ENCODE measurements at places on chromosomes 7 and 10. TPM values are rescaled to one million over a fixed set of nuclear protein-coding genes. Genes with fewer than 3 reads are reported as not detected.

The C10orf62 gene
- not detected for total RNA-seq

The PHKG1 gene
- total RNA-seq = 1.2 TPM

The MOSPD3 gene
- total RNA-seq = 14.4 TPM

The NUTM2E gene
- 0.11 TPM for total RNA-seq

The TOMM7 gene
- total RNA-seq = 73.7 TPM

The HOXA3 gene
- not detected for total RNA-seq

The DIP2C gene
- 0.94 TPM for total RNA-seq

The PRF1 gene
- total RNA-seq = 28.6 TPM

The ENTPD1 gene
- not detected for total RNA-seq

The THAP5 gene
- 30.1 TPM for total RNA-seq

The GJC3 gene
- total RNA-seq = 0.73 TPM

The BTAF1 gene
- 59.4 TPM for total RNA-seq

The ZDHHC4 gene
- total RNA-seq = 34.1 TPM

The CYP3A7 gene
- total RNA-seq = not detected

The DTX2 gene
- total RNA-seq = 17.4 TPM

The NUDCD3 gene
- 77.6 TPM for total RNA-seq

The CPN1 gene
- total RNA-seq = not detected

DNA sequence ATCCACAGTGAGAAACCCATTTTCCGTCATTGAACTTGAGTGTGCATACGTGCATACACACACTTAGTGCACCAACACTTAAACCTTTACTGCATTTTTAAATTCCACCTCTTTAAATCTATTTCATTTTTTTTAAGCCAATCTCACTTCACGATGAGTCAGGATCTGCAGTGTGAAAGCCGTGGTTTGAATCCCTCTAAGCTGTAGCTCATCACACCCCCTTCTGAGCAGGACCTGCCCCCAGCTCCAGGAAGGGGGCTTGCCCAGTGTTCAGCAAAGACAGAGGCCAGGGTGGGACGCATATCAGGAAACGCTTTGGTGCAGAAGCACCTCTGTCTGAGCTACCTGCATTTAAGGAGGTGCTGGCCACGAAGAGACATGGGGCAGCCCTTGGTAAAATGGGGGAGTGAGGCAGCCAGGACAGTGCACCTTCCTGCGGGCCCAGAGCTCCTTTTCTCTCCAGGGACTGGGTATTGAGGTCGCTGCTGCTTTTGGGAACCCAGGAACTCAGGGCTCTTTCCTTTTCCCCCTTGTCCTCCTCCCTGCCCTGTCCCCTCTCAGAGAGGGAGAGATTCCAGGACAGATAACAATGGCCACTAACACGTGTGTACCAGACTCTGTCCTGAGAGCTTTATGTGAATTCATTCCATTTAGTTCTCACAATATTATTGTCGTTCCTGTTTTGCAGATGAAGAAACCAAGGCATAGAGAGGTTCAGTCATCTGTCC is 21.7 kb downstream of the ZNF316 start:
- no peak for DNase-seq

DNA sequence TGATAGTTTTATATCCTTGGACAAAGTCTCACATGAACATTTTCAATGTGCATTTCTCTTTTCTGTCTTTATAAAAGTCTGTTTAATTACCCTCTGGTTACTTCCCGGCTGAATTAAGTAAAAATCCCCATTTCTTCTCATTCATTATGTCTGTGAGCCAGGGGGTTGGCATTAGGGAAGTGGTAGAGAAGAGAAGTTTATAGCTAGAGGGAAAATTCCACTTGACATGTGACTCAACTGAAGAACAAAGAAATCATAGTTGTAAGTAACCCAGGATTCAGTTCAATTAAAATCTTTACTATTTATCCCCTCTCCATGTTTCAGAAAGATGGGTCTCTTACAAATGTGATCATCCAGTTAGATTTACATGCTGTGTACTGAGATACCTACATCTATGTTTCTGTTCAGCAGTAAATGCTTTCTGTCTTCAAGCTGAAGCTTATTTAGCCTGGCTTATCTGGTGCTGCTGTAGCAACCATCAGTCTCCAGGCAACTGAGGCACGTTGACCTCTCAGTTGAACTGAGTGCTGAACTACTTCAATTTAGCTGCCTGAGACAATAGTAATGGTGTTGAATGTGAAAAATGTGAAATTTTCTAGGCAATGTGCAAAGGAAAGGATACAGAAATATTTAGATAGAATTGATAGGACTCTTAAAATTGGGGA is 181.6 kb downstream of the MLLT10 start:
- DNase-seq = no peak

- DNase-seq = no peak
Observed at GRCh38 chr7:157682946-157683746, 346.3 kb downstream of the DNAJB6 start.

DNA sequence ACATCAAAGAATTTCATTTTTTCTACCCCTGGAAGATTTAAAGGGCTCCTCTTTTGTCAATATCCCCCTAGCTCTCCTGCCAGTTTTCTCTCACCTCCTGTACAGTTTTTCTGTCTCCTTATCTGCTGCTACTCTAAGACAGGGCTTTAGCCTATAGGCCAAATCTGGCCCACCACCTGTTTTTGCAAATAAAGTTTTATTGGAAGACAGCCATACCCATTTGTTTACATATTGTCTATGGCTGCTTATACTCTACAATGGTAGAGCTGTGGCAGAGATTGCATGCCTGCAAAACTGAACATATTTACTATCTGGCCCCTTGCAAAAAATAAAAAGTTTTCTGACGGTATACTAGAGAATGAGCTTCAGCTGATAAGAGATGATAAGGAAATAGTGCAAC is 37.4 kb upstream of the GARS1 start:
- no peak for DNase-seq

DNA sequence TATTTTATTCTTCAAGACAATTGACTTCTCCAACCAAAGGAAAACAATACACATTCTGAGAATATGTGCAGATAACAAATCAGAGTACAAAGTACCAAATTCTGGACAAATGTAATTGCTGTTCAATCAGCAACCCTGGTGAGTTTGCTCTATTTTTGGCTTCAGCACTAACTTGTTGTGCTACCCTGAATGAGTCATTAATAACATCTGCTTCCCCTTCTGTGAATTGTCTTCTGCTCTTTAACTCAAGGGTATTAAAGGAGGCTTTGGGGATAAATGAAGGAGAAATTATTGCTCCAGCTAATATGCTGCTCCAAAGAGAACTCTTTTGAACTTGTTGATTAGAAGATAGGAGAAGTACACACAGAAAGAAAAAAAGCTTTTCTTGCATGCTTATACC is 459.3 kb downstream of the HTR7 start:
- DNase-seq = no peak

- DNase-seq = no peak
Observed at GRCh38 chr7:132609906-132610520, 33.7 kb upstream of the PLXNA4 start.

- no peak for DNase-seq
Observed at GRCh38 chr7:28018856-28019465, 161.6 kb downstream of the JAZF1 start.

GRCh38 chr10:35564341-35564968 is 40.7 kb upstream of the GJD4 start:
- DNase-seq = no peak

GRCh38 chr7:72286519-72286918 is 125.6 kb downstream of the CALN1 start:
- DNase-seq = no peak

GRCh38 chr10:78448994-78449418 is 415.3 kb downstream of the RPS24 start:
- DNase-seq = no peak

GRCh38 chr7:15686295-15686956 is at the start of gene MEOX2:
TSS of gene MEOX2 (minus strand) at chr7:15686683. CDS start at chr7:15686402, 281 bp downstream.
- no peak for DNase-seq

DNA sequence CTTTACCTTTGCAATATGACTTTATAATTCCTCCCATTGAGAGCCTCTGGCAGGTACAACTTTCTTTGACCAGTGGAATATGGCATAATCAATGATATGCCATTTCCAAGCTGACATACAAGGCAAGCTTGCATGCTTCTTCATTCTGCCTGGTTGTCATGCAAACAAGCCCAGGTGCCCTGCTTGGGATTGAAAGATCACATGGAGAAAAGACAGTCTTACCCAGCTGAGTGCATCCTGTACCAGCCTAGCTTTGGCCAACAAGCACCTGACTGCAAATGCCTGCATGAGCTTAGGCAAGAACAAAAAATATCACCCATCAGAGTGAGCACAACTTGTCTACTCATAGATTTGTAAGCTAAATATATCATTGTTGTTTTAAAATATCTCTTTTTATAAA is 82.9 kb upstream of the KCND2 start:
- DNase-seq = no peak

DNA sequence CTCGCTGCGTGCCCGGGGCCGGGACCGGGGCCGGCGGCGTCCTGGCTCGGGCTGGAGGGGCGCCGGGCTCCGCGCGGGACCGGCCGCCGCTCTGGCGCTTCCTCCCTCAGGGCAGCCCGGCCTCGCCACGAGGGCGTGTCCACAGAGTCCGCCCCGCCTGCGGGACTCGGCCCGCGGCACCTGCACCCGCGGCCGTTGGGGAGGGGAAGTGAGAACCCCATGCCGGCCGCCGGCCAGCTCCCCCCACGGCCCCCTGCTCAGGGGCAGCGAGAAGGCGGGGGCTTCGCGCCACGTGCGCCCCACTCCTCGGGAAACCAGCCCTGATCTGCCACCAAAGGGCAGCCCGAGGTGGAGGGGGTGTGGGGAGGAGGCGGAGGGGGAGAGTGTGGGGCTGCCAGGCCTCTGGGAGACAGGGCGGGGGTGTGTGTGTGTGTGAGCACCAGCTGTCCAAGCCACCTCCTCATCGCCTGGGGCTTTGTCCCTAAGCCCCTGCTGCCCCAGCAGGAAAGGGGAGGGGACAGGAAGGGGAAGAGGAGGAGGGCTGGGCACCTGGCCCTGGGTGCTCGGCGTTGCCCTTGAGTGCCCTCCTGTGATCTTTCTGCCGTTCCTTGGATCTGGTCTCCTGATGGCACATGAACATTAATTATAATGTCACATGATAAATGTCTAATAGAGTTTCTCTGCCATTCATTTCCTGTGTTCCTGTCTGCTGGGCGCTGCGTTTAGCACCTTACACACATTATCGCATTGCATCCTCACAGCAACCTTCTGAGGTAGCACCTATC is at the start of gene PIK3AP1:
PIK3AP1 (minus strand) TSS at position 93 of the 785 bp plus-strand sequence. CDS start 120 bp downstream, outside the sequence.
- peak; percentile 58 for DNase-seq

DNA sequence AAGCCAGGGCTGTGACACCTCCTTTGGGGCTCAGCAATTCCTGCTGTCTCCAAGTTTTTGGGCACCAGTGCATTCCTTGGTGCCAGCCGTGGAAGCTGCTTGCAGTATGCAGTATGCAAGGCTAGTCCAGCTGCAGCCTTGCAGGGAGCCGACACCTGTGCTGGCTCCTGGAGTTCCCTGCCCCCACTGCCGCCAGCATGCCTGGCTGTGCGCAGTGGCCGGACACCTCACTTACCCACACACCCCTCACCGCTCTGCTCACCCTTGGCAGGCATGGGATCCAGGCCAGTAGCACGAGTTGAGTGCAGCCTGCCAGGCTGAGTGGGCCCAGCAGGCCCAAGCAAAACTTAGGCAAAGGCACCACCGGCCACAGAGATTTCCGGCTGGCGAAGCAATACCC is 77.4 kb downstream of the SAMD9 start:
- DNase-seq = no peak

GRCh38 chr7:88490161-88490560 is 183.5 kb upstream of the STEAP4 start:
- DNase-seq = no peak

DNA sequence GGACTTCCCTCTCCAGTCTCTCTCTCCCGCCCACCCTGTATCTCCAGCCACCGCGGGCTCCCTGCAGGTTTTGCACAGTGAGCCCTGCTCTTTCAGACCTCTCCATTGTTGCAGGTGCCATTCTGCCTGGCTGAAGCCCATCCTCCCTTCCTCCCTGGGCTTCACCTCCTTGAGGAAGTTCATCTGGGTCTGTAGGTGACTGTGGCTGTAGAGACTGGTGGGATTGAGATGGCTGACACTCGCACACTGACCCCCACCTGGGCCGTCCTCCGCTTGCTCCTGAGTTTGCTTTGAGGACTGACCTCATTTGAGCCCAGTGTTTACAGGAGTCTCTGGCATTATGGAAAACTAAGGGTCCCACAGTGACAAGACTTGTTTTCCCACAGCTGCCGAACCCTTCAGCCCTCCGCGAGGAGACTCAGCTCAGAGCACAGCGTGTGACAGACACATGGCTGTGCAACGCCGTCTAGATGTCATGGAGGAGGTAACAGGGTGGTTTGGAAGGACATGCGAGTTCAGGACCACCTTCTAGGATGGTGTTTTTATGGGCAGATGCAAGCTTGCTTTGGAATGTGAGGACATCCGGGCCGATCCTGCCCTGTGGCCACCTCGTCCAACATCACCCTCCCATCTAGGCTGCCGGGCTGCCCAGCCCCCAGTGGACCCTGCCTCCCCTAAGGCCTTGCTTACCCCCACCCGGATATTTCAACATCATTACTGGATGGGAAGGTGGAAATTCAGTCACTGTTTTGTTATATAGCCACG is 9.3 kb downstream of the PLAC9 start:
- no peak for DNase-seq

DNA sequence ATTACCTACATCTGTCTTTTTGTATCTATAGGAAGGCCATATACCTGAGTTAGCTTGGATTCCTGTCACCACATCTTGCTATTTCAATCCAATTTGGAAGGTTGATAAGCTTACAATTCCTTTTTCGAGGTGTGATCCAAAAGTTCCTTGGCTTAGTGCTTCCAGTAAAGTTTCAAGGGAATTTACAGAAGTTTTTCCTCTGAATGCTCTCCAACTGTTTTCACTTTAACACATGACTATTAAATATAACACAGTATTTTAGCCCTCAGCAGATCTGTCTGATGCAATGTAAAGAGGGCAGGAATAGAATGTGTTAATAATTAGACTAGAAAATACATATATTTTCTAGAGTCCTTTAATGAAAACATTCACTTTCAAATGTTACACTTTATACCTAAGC is 171.4 kb downstream of the DKK1 start:
- DNase-seq = no peak

GRCh38 chr10:116838143-116838725 is 11.1 kb upstream of the ENO4 start:
- DNase-seq = no peak

DNA sequence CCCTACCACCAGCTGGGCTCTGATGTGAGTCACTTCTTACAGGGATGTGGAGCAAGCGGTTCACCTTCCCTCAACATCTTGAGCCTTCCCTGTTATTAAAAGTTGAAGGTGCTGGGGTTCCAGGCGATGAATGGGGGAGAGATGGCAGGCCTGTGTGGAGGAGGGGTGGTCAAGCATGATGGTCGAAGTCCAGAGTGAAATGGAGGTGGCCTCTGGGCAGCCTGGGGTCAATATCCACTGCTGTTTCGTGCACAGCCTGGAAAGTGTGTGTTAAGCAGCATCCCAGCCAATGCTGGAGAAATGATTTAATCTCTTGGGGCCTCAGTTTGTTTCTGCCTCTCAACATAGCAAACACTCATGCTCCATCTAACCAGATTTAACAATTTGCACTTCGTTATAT is 33.7 kb upstream of the DMBT1 start:
- DNase-seq = no peak

DNA sequence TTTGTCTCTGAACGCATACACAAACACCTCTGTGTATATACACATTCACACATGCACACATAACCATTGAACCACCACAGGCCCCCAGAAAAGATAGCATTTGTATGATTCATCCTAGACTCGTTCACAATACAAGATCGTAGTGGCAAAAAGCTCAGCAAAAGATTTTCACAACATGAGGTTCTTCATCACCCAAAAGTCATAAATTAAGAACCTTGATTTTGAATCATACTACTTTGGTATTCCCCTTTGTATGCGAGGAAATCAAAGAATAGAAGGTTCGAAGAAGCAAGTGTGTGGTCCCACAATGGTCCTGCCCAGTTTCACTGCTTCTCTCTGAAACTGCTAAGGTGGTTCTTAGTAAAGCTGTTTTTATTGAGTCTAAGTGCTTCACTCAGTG is 200.7 kb downstream of the CELF2 start:
- peak; percentile 64 for DNase-seq

- no peak for DNase-seq
Observed at GRCh38 chr7:113873554-113874151, 45.2 kb downstream of the PPP1R3A start.

Measured in activated CD4-positive, alpha-beta T cell treated with anti-CD3 and anti-CD28 coated beads for 36 hours (primary cell).